A375 (cell line): ENCODE measurements at places on chromosomes 5 and 9. TPM values are rescaled to one million over a fixed set of nuclear protein-coding genes. Genes with fewer than 3 reads are reported as not detected.

FAM200C gene
- 3.5 and 4.7 TPM in 2 replicates for total RNA-seq

CER1 gene
- total RNA-seq, result not detected in 2 replicates

STPG3 gene
- total RNA-seq, result not detected in 2 replicates

MSX2 gene
- 4.3 and 4.4 TPM in 2 replicates for total RNA-seq

ANAPC2 gene
- total RNA-seq, result 26.1 and 32.6 TPM in 2 replicates

SOHLH1 gene
- total RNA-seq, result not detected in 2 replicates

RALGPS1 gene
- 2.4 and 3.2 TPM in 2 replicates for total RNA-seq

GDA gene
- total RNA-seq, result 17.6 and 19.4 TPM in 2 replicates

NSG2 gene
- not detected in 2 replicates for total RNA-seq

EPB41L4B gene
- total RNA-seq, result 0.41 and 0.45 TPM in 2 replicates

DOCK8 gene
- 1.5 and 1.9 TPM in 2 replicates for total RNA-seq

MOB3B gene
- total RNA-seq, result 0.08 TPM in 1 of 2 replicates, not detected in the other

TSSK1B gene
- 0.11 TPM in 1 of 2 replicates, not detected in the other for total RNA-seq

GDNF gene
- total RNA-seq, result 0.45 and 1.5 TPM in 2 replicates

IER5L gene
- 45.8 and 60.8 TPM in 2 replicates for total RNA-seq

FOXI1 gene
- total RNA-seq, result not detected in 2 replicates

CCL21 gene
- not detected in 2 replicates for total RNA-seq

GPR21 gene
- 0.08 TPM in 1 of 2 replicates, not detected in the other for total RNA-seq

NIM1K gene
- 0.45 and 0.91 TPM in 2 replicates for total RNA-seq

IRGM gene
- not detected in 2 replicates for total RNA-seq

CENPH gene
- 79.0 and 80.6 TPM in 2 replicates for total RNA-seq

SNCAIP gene
- 0.83 TPM in 1 of 2 replicates, not detected in the other for total RNA-seq

NR4A3 gene
- 0.60 and 1.9 TPM in 2 replicates for total RNA-seq

C9orf50 gene
- total RNA-seq, result 0.34 and 0.56 TPM in 2 replicates

SLC27A6 gene
- total RNA-seq, result 0.16 and 0.26 TPM in 2 replicates

OR13F1 gene
- total RNA-seq, result not detected in 2 replicates

ZBTB34 gene
- 2.5 and 3.4 TPM in 2 replicates for total RNA-seq

RAPGEF1 gene
- 17.4 and 19.9 TPM in 2 replicates for total RNA-seq

NR2F1 gene
- 8.7 and 9.3 TPM in 2 replicates for total RNA-seq

PLAC8L1 gene
- 0.19 and 0.34 TPM in 2 replicates for total RNA-seq

TMC1 gene
- total RNA-seq, result 0.19 and 0.29 TPM in 2 replicates

AGTPBP1 gene
- 8.4 and 9.4 TPM in 2 replicates for total RNA-seq

NRARP gene
- 0.11 TPM in 1 of 2 replicates, not detected in the other for total RNA-seq

ABL1 gene
- 30.1 and 30.9 TPM in 2 replicates for total RNA-seq

DTWD2 gene
- 12.2 and 18.2 TPM in 2 replicates for total RNA-seq

F2RL1 gene
- total RNA-seq, result 6.3 and 7.9 TPM in 2 replicates

SMIM32 gene
- not detected in 2 replicates for total RNA-seq
